ENCODE measurements at places on chromosomes 16 and 17.

DNA sequence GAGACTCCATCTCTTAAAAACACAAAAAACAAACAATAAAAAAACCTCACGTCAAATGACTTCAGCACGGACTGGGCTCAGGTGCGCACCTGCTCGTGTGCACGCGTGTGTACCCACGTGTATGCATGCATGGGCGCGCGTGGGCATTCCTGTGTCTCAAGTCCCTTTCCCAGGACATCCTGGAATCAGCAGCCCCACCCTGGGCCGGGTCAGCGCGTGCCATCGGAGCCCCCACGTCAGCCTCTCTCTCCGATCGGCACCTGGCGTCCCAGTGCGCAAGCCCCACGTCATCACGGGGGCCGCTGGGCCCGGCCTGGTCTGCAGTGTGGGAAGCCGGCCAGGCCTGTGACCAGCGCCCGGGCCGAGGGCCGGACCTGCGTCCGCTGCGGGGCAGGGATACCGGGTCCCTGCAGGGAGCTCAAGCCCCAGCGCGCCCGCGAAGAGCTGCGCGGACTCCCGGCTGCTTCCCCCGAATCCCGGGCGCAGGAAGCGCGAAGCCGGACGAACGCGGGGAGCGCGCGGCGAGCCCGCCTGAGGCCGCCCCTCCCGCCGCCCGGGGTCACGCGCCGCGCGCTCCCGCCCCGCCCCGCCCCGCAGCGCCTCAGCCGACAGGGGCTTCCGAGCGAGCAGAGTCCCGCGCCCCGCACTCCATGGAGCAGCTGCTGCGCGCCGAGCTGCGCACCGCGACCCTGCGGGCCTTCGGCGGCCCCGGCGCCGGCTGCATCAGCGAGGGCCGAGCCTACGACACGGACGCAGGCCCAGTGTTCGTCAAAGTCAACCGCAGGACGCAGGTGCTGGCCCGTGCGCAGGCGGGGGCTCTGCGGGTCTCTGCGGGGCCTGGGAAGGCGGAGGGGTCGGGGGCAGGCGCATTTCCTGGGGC lies at the start of gene FN3K:
Gene FN3K (plus strand): TSS at position 629 of the 880 bp plus-strand sequence. CDS start 22 bp downstream, at position 651.
- DNase-seq = peak; percentile 39

DNA sequence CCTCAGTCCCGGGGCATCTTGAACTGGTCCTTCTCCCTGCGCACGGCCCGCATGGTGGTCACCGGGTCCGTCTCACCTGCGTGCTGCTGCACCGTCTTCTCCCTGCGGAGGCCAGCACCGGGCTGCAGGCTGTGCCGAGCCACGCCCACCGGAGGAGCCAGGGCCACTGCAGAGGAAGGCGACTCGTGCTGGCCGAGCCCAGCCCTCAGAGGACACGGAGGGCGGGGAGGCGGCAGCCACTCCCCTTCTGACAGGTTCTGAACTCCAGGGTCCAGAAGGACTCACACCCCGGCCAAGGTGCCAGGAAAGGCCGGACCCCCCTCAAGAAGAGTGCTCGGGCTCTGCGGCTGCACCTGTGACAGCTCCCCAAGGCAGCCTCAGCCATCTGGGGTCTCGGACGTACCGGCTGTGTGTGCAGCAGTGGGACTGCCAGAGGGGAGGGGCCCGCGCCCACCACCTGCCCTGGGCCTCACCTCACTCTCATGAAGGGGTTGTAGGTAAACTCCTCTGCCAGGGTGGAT lies 15.8 kb upstream of the IGFALS start:
- no peak for DNase-seq

- no peak for DNase-seq
Measured at GRCh38 chr17:12592941-12593340, 72.7 kb upstream of the MYOCD start.

DNA sequence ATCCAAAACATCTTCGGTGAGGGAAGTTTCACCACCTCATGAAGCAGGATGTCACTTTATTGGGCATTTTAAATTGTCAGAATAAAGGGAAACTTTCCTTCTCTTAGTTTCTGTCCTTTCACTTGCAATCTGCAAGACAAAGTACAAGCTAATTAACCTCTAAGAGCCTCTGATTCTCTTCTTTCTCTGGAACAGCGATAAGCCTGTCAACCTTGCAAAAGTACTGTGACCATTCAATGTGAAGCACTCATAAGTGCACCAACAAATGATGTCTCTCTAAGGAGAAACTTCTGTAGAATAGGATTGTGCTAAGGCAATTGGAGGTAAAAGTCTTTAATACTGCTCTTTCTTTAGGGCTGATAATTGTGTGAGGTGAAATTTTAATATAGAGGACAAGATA lies 1622.3 kb downstream of the CDH8 start:
- DNase-seq = no peak

GRCh38 chr17:32523017-32523680 lies 36.4 kb downstream of the CDK5R1 start:
- no peak for DNase-seq

GRCh38 chr17:74296548-74296936 lies 22.5 kb downstream of the DNAI2 start:
- DNase-seq = peak; percentile 25

DNA sequence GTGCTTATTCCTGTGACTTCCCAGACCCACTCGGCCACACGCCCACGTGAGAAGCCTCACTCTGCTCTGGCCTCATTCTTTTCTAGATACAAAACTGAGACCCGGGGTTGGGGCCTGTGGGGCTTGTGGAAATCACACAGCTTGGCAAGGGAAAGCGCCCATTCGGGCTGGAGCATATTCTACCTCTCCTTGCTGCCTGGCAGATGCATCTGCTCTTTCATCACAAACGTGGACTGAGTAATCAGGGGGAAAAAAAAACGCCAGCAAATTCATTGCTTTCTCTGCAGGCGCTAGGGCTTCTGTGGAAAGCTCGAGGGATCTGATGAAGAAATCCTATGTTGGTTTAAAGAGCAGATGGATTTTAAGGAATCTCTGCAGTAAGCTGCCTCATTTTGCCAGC lies 44.4 kb downstream of the DNAH9 start:
- DNase-seq = no peak

GRCh38 chr16:84854759-84855158 lies 35.0 kb downstream of the CRISPLD2 start:
- DNase-seq = no peak

- no peak for DNase-seq
Measured at GRCh38 chr16:26672206-26672605, 394.5 kb upstream of the C16orf82 start.

GRCh38 chr16:84648595-84649510 lies 542 bp downstream of the KLHL36 start:
- DNase-seq = no peak

DNA sequence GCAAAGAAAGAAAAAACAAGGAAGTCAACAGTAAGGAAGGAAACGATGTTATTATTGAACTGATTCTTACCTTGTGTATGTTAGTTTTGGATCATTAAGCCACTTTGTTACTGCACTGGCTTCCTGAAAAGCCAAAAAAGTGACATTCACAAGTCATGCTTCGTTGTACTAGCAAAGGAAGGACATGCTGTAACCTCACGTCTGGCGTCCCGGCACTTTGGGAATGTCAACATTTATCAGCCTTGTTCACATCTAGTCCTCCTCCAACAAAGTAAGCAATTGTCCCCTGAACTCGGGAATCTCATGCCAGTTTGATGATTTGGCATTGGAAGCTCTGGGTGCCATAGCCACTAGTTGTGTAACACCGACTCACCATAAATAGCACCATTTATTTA lies 731 bp upstream of the MKS1 start:
- DNase-seq = no peak

DNA sequence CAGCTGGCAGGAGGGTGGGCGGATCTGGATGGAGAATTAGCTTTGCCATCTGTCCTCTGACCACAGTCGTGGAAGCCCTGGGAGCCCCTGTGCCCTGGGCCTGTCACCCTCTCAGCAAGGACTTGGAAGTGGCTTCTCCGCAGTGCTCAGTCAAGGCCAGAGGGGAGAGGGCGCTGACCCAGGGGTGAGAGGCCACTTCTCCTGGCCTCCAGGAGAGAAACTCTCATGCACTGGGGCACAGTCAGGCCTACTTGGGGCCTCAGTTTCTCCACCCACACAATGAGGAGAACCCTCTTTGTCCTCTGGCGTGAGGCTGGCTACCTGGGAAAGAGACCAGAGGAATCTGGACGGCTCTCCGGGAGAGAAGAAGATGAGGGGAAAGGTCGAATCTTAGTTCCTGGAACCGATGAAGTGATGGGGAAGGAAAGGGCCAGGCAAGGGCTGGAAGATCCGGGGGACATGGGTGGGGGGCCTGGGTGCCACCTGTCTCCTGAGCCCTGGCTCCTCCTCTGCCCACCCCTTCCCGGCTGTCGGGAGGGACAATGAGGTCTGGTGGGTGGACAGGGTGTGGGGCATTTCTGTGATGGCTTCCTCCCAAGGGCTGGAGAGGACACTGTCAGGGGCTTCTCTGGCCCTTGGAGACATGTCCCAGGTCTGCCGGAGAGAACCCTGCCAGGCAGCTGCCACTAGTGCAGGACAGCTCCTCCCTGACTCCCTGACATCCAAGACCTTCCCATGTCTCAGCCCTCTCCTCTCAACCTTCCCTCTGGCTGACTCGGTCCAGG lies 9.0 kb upstream of the ARHGAP27 start:
- no peak for DNase-seq

- DNase-seq = no peak
Measured at GRCh38 chr16:72222503-72222902, 50.5 kb upstream of the PMFBP1 start.

All from skeletal muscle cell (primary cell).